ENCODE measurements at places on chromosomes 1 and 21.

- no peaks in the 10 kb centered on the region for H3K4me1 ChIP-seq
- H3K27me3 ChIP-seq, result peaks cover 37% of the 10 kb centered on the region
- H3K36me3 ChIP-seq, result no peaks in the 10 kb centered on the region
- DNase-seq, result no peak
- no peak overlapping the region for H3K4me3 ChIP-seq
Observed at GRCh38 chr1:202628646-202629215, 81.5 kb downstream of the SYT2 start.

DNA sequence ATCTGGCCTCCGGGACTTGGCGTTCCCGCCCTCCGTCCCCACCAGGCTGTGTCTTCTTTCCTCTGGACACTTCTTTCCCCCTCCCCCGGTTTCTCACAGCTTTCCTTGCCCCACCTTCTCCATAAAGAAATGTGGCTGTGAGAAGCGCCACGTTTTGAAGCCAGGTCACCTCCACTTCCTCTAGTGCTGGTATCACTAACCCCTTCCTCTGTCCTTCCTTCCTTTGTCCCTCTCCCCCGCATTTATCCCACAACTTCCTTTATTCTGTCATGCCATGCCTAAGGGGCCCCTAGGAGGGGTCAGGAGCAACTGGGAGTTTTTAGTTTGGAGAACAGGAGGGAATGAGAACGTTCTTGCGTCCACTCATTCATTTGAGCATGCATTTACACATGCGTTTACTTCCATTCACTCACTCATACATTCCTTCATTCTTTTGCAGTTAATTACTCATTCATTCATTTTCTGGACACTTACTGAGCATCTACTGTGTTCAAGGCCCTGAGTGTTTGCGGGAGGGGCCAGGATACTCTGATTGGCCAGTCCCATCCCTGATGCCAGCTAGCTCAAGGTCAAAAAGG, 5.0 kb upstream of the ACOT11 start:
- peaks cover 39% of the 10 kb centered on the region for H3K27me3 ChIP-seq

GRCh38 chr1:205430696-205431305, 8.9 kb upstream of the LEMD1 start:
- peaks cover 51% of the 10 kb centered on the region for H3K27me3 ChIP-seq
- peak overlapping the region; percentile 81 for H3K27ac ChIP-seq
- peak overlapping the region; percentile 85 for H3K4me3 ChIP-seq
- peak; percentile 47 for DNase-seq

DNA sequence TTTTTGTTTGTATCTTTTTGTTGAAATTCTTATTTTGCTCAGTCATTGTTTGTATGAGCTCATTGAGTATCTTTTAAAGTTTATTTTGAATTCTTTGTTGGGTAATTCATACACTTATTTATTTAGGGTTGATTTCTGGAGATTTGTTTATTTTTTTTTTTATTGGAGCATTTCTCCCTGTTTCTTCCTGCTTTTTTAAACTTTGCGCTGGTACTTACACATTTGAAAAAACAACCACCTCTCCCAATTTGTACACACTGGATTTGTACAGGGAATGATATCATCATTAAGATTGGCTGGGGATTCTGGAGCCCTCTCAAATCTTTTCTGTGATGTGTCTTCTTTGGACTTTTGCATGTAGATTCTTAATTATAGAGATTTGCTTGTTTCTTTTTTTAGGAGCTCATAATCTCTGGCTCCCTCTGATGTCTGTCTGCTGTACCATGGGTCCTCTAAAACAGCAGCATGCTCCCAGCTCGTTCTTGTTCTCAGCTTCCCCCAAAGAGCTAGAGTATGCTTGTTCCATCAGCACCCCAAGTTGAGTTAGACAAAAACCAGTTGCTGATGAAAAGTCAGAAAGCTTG, 310.7 kb downstream of the DUSP10 start:
- DNase-seq, result no peak
- H3K4me1 ChIP-seq, result peaks cover 13% of the 10 kb centered on the region
- no peak overlapping the region for H3K4me3 ChIP-seq
- H3K36me3 ChIP-seq, result no peaks in the 10 kb centered on the region

DNA sequence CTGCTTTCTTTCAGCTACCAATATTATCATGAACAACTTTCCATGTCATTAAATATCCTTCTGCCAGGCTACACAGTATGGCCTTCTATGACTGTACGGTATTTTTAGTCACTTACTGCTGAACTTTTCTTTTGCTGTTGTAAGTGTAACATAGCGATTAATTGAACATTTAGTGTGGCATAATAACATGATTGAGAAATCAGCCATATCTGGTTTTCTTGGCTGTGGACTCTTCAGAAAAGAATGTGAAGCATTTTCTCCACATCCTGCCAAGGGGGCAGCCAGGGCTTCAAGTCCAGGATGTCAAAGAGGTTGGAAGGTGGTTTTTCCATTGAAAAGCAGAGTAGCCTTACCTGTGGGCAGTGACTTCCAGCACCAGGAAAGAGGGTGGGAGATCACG, 8.8 kb upstream of the AHCYL1 start:
- H3K27me3 ChIP-seq, result no peaks in the 10 kb centered on the region
- no peak overlapping the region for H3K27ac ChIP-seq
- H3K4me3 ChIP-seq, result no peak overlapping the region
- H3K36me3 ChIP-seq, result no peaks in the 10 kb centered on the region
- peaks cover 5% of the 10 kb centered on the region for H3K4me1 ChIP-seq

GRCh38 chr1:244311784-244312532, 139.8 kb downstream of the ADSS2 start:
- peaks cover under 1% of the 10 kb centered on the region for H3K36me3 ChIP-seq
- H3K27me3 ChIP-seq, result no peaks in the 10 kb centered on the region
- H3K4me3 ChIP-seq, result no peak overlapping the region
- DNase-seq, result no peak
- no peak overlapping the region for H3K27ac ChIP-seq
- no peaks in the 10 kb centered on the region for H3K4me1 ChIP-seq

- no peak overlapping the region for H3K27ac ChIP-seq
- H3K27me3 ChIP-seq, result peaks cover 54% of the 10 kb centered on the region
- peaks cover 23% of the 10 kb centered on the region for H3K4me1 ChIP-seq
- H3K36me3 ChIP-seq, result no peaks in the 10 kb centered on the region
- no peak overlapping the region for H3K4me3 ChIP-seq
Observed at GRCh38 chr1:14553711-14554110, 44.8 kb upstream of the KAZN start.

GRCh38 chr1:225347123-225347683, 80.6 kb downstream of the LBR start:
- H3K27ac ChIP-seq, result no peak overlapping the region
- H3K36me3 ChIP-seq, result no peaks in the 10 kb centered on the region
- no peak overlapping the region for H3K4me3 ChIP-seq
- no peak for DNase-seq
- H3K27me3 ChIP-seq, result no peaks in the 10 kb centered on the region

DNA sequence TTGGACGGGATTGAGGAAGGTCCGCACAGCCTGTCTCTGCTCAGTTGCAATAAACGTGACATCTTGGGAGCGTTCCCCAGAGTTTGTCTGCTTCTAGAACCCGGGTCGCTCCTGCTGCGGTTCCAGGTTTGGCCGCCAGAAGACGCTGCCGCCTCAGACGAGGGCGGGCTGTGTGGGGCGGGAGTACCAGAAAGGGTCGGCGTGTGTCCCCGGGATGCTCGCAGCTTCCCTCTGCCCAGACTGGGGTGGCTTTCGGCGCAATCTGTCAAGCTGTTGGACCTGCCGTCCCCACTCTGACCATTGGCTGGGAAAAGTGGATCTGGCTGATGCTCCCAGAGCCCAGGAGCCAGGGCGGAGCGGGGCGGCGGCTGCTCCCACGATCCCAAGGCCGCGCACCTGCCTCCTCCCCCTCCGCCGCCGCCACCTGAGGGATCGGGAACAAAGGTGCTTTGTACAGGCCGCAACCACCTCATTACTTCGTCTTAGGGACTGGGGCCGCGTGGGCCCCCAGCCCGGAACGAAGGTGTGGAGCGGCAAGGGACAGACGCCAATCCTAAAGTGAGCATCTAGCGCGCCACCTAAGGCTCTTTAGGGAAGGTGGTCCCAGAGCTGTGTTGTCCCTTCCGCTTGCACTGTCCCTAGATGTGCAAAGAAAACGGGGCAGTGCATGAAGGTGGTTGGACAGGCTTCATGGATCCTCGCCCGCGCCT, 683 bp upstream of the EFNA4 start:
- H3K36me3 ChIP-seq, result peaks cover 6% of the 10 kb centered on the region
- H3K4me3 ChIP-seq, result peak overlapping the region; percentile 85
- H3K27ac ChIP-seq, result peak overlapping the region; percentile 96
- DNase-seq, result peak; percentile 75
- H3K4me1 ChIP-seq, result peaks cover 28% of the 10 kb centered on the region

DNA sequence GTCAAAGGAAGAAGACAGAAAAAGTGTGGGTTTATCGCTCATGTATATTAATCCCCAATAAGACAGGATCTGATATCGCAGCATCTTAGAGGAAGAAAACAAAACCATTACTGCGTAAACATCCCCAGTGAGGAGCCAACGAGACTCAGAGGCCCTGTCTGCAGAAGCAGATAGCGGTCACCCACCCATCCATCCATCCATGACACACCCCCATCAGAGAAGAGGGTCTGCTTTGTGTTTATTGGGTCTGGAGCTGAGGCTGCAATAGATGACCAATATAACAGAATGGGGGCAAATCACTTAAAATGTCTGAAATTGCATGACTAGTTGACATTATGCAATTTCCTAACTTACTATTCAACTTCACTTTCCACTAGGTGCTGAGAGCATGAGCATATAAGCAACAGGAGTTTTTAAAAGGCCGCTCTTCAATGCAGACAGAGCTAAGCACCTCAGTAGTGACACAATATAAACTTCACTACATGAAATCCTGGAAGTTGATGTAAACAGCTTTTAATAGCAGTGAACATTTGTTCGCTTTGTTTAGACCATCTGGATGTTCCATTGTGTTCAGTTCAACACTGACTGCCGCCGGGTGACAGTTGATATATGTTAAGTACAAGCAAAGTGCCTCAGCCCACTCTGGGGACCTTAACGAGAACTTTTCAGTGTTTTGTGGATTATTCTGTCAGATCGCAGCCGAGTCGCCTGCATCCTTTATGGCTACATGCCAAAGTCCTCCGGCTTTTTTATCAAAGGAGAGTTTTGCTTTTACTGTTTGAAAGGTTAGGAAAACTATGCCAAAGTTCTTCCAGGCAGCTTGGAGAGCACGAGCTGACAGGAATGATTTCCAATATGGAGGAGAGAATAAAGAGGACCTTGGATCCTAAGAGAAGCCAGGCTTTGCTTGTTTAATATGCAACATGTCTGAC, 167.5 kb downstream of the ZNF281 start:
- peaks cover 8% of the 10 kb centered on the region for H3K4me1 ChIP-seq
- H3K27ac ChIP-seq, result no peak overlapping the region
- H3K27me3 ChIP-seq, result no peaks in the 10 kb centered on the region
- no peak overlapping the region for H3K4me3 ChIP-seq

- no peaks in the 10 kb centered on the region for H3K27me3 ChIP-seq
- no peak overlapping the region for H3K4me3 ChIP-seq
- no peak for DNase-seq
- peaks cover 3% of the 10 kb centered on the region for H3K36me3 ChIP-seq
Observed at GRCh38 chr1:245245021-245245667, 90.4 kb downstream of the KIF26B start.

- H3K4me1 ChIP-seq, result no peaks in the 10 kb centered on the region
- no peaks in the 10 kb centered on the region for H3K27me3 ChIP-seq
- H3K27ac ChIP-seq, result no peak overlapping the region
- DNase-seq, result no peak
Observed at GRCh38 chr1:162757476-162757875, 33.0 kb upstream of the HSD17B7 start.

- H3K36me3 ChIP-seq, result no peaks in the 10 kb centered on the region
- DNase-seq, result no peak
- H3K27me3 ChIP-seq, result no peaks in the 10 kb centered on the region
- H3K4me1 ChIP-seq, result peaks cover 5% of the 10 kb centered on the region
- no peak overlapping the region for H3K4me3 ChIP-seq
Observed at GRCh38 chr1:194829492-194829891, 1643.1 kb upstream of the B3GALT2 start.

DNA sequence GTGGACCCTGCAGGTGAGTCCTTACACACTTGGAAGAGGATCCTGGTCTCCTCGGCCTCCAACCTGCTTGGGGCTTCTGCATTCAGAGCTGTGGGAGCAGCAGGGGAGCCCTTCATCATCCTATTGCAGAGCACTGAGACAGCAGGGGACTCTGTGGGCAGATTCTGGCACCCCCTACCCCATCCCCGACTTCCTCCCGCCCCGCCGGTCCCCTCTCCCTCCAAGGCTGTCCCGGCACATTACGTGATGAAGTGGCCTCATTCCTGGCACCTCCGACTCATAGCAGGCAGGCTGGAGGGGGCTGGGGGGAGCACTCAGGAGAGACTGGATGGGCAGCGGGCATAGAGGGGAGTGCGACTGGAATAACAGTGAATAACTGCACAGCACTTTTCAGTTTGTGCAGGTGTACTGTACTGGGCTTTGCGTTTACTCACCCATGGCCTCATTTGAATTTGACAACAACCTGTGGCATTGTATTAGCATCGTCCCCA, 394.1 kb downstream of the MATN1 start:
- no peak overlapping the region for H3K4me3 ChIP-seq
- no peaks in the 10 kb centered on the region for H3K36me3 ChIP-seq
- H3K27ac ChIP-seq, result no peak overlapping the region
- H3K27me3 ChIP-seq, result peaks cover 13% of the 10 kb centered on the region
- DNase-seq, result peak; percentile 4
- H3K4me1 ChIP-seq, result no peaks in the 10 kb centered on the region

DNA sequence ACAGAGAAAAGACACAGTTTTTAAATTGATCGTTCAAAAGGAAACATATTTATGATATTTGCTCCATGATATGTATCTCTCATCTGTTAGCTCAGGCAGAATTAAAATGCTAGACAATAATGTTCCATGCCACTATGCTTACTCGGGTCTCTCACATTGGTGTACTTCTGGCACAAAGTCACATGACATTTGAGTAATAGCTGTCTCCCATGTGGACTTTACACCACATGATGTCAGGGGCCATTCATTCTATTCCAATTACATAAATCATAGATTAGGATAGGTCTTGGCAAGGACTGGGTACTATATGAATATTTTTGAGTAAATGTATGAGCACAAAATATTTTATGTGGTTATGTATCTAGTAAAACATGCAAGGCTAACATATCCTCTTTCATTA, 648.4 kb downstream of the PLA2G4A start:
- no peak overlapping the region for H3K27ac ChIP-seq
- no peak for DNase-seq
- H3K36me3 ChIP-seq, result no peaks in the 10 kb centered on the region
- no peaks in the 10 kb centered on the region for H3K27me3 ChIP-seq
- no peaks in the 10 kb centered on the region for H3K4me1 ChIP-seq

- no peak overlapping the region for H3K4me3 ChIP-seq
- no peak overlapping the region for H3K27ac ChIP-seq
- no peak for DNase-seq
- peaks cover 26% of the 10 kb centered on the region for H3K36me3 ChIP-seq
Observed at GRCh38 chr1:95171270-95172245, 54.4 kb downstream of the TLCD4 start.

DNA sequence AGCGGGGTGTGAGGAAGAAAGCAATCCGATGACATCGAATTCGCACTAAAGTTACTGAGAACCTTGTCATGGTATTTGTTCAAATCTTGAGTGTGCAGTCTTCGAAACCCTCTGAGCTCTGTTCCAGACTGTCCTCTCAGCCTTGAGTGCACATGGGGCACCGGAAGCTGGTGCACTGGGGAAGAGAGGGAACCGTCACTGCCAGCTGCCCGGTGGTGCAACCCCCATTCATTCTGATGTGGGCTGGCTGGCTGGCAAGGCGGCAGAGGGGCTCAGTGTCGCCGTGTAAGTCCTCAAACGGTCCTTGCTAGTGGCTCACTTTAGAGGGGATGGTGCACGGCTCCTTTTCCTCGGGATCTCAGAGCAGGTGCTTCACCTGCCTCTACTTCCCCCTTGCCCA, 137.4 kb downstream of the KIF26B start:
- peaks cover 1% of the 10 kb centered on the region for H3K36me3 ChIP-seq
- H3K4me3 ChIP-seq, result no peak overlapping the region
- DNase-seq, result no peak
- H3K27ac ChIP-seq, result no peak overlapping the region
- peaks cover 4% of the 10 kb centered on the region for H3K27me3 ChIP-seq

- H3K4me3 ChIP-seq, result no peak overlapping the region
- H3K27ac ChIP-seq, result peak overlapping the region; percentile 65
- H3K4me1 ChIP-seq, result peaks cover 48% of the 10 kb centered on the region
Observed at GRCh38 chr1:230153641-230154296, 86.7 kb downstream of the GALNT2 start.

Data from progenitor cell of endocrine pancreas (in vitro differentiated cells).